Hematopoietic multipotent progenitor cell treated with erythropoietin and hydrocortisone succinate and interleukin-3 and kit ligand, for 17 days (in vitro differentiated cells): ENCODE measurements at places on chromosomes 2 and 18.

DNA sequence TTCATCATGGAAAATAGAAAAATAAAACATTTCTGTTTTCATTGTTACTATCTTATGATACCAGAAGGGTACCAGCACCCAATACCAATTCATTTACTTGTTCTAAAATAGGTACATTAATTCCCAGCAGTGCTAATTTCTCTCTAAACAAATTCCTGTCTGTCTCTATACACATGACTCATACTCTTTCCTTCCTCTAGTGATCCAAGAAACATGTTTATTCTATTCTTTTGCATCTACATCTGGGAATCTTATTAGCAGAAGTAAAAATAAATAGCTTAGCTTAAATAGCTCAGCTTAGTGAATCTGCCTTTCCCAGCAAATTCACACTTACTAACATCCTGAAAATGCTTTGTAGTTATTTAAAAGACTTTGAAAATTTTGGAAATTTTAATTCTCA lies 84.5 kb upstream of the MAPRE2 start:
- DNase-seq = no peak

- DNase-seq = no peak
Measured at GRCh38 chr2:45237128-45237527, 227.9 kb upstream of the SIX2 start.

- DNase-seq = no peak
Measured at GRCh38 chr18:37402735-37403099, 162.9 kb downstream of the CELF4 start.

GRCh38 chr2:234047361-234047760 lies 3.1 kb upstream of the SPP2 start:
- DNase-seq = no peak

DNA sequence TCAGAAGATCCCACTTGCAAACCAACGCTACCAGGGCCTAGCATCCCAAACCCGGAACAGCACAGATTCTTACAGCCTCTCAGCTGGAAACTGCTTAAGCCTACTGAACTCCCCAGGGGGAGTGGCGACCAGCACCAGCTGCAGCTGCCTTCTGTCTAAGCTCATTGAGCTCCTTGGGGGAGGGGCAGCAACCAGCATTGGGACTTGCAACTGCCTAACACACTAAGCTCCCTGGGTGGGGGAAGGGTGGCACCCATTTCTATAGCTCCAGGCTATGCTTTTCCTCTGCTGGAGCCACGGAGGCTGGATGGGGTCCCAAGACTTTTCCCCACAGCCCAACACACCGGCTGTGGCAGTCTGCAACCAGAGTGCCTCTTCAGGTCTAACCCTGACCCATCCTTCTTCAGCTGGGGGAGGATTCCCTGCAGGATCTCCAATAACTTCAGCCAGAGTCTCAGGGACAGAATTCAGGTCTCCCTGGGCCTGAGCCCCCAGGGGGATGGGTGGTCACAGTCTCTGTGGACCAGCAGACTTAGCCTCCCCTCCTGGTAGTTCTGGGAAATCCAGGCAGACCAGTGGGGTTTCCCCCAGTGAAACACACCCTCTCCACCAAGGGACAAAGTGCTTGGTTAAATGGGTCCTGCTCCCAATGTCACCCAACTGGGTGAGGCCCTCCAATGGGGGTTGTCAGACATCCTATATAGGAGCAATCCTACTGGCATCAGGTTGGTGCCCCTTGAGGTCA lies 45.9 kb upstream of the ITGA4 start:
- no peak for DNase-seq

GRCh38 chr2:148451046-148451445 lies 193.5 kb upstream of the EPC2 start:
- DNase-seq = no peak

DNA sequence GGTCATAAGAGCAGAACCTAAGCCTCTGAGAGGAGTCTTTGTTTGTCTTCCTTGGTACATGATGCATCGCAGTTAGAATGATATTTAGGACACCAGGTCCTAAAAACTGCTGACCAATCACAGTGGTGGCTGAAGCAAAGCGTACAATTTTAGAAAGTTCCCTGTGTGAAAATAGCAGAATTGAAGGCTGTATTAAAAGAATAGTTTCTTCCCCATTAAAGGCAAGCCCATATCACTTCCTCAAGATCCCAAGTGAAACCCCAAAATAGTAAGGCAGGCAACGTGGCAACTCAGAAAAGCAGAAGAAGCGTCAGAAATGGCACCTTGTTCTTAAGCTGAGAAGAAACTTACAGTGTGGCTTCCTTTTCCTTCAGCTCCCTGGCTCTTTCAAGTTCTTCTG lies 154.8 kb upstream of the PGAP1 start:
- DNase-seq = no peak

DNA sequence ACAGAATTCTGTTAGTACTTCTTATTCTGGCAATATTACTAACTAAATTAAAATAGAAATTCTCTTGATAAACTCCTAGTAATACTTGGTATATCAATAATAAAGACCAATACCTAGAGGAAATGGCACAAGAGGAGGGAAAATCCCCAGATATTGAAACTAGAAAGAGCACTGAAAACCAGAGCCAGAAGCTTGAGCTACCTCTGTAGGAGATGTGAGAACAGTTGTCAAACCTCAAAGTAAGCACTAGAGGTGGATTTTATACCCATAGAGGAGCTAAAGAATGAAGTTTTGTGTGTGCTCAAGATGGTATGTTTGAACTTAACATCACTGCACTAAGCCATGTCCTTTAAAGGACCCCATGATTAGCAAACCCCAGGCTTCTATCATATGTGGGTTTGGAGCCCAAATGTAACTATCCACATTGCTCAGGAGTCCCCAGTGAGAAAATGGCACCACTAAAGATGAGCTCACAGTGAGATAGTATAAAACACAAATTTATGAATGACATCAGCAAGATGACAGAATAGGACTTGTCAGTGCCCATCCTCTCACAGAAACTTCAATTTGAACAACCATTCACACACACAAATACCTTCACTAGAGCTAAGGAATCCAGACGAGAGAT lies 122.1 kb downstream of the PKP4 start:
- DNase-seq = no peak

DNA sequence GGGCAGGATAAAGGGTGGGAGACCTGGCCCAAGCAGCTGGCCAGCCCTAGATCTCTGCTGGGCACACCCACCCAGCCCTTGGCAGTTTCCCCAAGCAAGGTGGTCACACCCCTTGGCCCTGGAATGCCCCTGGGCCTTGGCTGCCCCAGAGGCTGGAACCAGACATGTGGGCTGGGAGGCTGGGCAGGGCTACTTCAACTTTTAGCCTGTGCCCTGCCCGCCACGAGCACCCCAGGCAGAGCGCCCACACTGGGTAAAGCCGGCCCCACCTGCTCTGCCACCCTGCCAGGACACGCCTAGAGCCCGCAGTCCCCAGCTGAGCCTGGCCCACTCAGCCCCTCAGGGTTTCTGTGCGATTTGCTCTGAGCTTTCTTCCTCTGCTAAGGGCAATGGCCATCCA lies 119.7 kb upstream of the SMAD2 start:
- DNase-seq = no peak

DNA sequence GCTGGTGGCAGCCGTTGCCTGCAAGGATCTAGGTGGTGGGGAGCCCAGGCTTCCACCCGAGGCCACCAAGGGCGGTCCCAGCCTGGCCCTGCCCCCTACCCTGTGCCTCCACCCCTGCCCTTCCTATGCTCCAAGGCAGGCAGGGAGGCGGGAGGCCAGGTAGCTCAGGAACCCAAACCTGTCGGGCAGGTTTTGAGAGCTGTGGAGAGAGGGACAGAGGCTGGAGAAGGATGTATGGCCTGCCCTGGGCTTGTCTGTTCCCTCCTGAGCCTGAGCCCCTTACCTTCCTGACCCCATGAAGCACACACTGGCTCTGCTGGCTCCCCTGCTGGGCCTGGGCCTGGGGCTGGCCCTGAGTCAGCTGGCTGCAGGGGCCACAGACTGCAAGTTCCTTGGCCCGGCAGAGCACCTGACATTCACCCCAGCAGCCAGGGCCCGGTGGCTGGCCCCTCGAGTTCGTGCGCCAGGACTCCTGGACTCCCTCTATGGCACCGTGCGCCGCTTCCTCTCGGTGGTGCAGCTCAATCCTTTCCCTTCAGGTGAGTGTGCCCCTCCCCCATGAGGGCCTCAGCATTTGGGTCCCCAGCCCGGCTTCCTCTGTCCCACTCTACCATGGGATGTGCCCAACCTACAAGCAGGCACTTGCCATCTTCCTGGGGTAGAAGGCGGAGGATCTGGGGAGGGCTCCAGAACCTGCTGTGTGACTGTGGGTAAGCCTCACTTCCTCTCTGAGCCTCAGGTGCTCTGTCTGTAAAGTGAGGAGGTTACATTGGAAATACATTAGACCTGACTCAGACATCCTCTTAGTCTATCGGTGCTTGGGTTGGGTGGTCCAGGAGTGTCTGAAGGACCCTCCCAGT lies at the start of gene PROM2:
TSS of gene PROM2 (plus strand) at position 159 of the 860 bp plus-strand sequence. CDS start at position 296, 137 bp downstream.
- DNase-seq = no peak

- DNase-seq = no peak
Measured at GRCh38 chr2:197116306-197116879, 189.9 kb upstream of the PGAP1 start.

- DNase-seq = no peak
Measured at GRCh38 chr2:11655495-11655894, 14.5 kb downstream of the NTSR2 start.

GRCh38 chr2:11962707-11963328 lies 216.4 kb downstream of the LPIN1 start:
- DNase-seq = no peak

GRCh38 chr18:49849331-49850217 lies 36.2 kb upstream of the ACAA2 start:
- DNase-seq = no peak
